Cardiac muscle cell (in vitro differentiated cells and primary cell): ENCODE measurements at places on chromosomes 3 and 15.
A peak's percentile ranks its signal among the peaks of the same experiment; 100 is the strongest.

- no peak for DNase-seq
Measured at GRCh38 chr3:122358703-122359032, 24.4 kb downstream of the MIX23 start.

- DNase-seq, result no peak
Measured at GRCh38 chr3:32349184-32349583, 42.5 kb upstream of the CMTM7 start.

- DNase-seq, result no peak
Measured at GRCh38 chr15:68774521-68775235, 46.0 kb downstream of the ANP32A start.

DNA sequence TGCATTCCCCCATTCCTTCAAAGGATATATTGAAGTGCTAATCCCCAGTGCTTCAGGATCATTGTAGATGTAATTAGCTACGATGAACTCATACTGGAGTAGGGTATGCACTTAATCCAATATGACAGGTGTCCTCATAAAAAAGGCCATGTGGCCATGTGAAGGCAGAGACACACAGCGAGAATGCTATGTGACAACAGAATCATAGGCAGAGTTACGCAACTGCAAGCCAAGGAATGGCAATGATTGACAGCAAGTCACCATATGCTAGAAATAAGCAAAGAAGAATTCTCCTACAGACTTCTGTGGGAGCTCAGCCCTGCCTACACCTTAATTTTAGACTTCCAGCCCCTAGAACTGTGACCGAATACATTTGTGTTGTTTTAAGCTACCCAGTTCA, 875.6 kb upstream of the ROBO1 start:
- DNase-seq, result no peak

DNA sequence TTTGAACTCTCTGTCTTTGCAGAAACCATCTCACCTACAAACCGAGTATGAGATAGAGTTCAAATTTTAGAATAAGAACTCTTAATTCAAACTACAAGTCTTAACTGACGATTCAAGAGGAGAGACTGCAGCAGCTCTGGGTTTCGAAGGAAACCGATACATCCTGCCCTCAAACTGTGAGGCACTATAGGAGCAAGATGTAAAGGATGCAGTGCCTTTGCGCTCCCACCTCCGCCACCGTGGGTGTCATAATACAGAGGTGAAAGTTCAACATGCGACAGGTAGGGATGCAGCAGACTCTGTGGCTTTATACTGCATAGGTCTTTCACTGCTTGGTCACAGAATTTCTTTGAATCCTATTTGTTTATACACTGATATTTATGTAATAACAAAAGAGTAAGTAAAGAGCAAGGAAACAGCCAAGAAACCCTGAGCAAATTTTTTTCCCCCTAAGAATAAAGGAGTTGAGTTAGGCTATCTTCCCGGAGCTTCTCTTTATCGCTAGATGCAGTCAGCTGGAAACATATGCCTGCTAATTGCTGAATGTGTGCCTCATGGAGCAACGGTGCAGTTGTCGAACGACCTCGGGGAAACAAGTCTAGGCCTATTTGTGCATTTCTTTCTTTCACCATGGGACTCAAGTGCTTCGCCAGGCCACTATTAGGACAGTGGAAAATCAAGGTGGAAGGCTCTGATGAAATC, 1097.6 kb upstream of the CFAP20DC start:
- DNase-seq, result no peak

- no peak for DNase-seq
Measured at GRCh38 chr3:31758322-31758965, 222.6 kb downstream of the OSBPL10 start.

DNA sequence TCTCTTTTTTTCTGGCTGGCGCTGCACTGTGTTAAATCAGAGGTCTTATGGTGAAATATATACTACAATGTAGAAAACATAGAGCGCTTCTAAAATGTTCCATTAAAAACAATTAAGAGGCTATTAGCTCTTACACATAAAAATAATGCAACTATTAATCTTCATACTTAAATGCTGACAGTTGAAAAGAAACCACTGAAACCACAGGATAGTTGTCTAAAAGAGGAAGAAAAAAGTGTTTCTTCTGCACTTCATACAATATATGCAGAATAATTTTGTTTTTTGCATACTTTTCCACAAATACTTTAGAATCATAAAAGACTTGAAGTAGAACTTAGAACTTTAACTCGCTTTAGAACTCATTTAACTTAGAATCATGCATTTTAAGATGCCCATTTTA, 170.5 kb downstream of the PYDC2 start:
- no peak for DNase-seq

DNA sequence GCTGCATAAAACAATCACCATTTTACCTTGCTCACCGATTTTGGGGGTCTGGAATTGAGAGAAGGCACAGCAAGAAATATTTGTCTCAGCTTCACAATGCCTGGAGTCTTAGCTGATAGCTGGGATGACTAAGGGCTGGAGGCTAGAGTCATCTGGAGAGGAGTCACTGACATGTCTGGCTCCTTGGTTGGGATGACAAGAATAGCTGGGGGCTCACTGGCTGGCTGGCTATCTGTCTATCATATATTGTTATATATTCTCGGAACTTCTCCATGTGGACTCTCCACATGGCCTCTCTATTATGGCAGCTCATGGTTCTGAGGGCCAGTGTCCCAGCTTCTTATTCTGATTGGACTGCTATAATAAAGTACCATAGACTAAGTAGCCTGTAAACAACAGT, 20.0 kb upstream of the TRIM71 start:
- no peak for DNase-seq

DNA sequence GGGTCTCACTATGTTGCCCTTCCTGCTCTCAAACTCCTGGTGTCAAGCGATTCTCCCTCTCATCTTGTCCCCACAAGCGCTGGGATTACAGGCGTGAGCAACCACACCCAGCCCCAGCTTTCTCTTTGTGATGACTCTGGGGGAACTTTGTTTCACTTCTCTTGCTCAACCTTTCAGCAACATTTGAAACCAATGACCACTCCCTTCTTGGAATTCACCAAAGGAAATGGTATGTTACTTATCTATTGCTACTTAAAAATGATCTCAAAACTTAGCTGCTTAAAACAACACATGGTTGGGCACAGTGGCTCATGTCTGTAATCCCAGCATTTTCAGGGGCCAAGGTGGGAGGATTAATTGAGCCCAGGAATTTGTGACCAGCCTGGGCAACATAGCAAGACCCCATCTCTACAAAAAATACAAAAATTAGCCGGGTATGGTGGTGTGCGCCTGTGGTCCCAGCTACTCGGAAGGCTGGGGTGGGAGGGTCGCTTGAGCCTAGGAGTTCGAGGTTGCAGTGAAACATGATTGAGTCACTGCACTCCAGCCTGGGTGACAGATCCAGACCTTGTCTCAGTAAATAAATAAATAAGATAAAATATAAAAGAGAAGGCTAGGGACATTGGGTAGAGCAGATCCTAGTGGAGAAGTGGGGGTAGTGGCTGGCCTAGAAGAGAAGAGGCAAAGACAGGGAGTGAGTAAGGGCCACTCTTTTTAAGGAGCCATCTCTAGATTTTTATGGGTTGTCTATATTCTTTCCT, 10.3 kb upstream of the COPG1 start:
- DNase-seq, result no peak

DNA sequence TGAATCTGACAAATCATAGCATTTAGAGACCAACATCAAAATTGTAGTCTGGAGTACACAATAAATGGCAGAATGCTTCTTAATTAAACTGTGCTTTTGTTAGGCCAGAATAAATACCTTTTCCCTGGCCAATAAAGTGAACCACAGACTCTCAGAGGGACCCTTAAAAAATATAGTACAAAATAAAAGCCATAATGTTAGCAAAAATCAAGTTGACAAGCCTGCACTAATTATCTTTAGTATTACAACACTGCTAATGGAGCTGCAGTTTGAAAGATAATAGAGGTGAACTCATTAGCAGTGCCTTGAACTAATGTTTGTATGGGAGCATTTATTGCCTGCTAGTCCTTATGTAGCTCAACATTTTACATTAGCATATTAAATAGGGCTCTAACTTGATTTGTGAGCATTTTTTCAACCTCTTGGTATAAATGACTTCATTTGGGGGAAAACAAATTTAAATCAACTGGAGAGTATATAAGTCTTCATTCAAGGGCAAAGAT, 801.3 kb downstream of the EPHA3 start:
- no peak for DNase-seq

DNA sequence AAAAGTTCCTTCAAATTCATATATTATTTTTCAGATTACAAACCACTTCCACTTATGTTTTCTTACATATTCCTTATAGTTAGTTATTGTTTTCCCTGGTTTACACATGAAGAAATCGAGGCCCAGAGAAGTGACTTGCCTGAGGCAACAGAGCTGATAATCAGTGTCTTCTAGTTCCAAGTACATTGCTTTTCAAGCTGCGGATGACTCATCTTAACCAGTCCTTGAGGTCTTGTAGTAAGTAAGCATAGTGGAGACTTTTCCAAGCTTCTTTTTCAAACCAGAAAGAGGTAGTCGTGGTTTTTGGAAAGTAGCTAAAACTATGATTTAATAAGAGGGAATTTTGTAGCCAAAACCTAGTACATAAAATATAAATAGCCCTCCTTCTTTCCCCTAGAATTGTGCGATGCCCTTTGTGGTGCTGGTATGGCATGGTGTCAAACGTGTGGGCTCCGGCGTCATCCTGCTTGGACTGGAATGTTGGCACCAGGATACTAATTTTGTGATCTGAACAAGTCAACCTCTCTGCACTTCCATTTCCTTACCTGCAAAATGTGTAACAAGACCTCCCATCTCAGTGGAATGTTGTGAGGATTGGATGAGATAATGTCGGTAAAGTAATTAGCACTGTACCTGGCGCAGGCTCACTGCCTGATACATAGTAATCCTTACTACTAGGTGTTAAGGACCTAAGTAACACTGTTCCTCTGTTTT, 19.0 kb upstream of the DLG1 start:
- DNase-seq, result no peak

GRCh38 chr3:186246941-186247340, 115.1 kb downstream of the DGKG start:
- DNase-seq, result no peak

DNA sequence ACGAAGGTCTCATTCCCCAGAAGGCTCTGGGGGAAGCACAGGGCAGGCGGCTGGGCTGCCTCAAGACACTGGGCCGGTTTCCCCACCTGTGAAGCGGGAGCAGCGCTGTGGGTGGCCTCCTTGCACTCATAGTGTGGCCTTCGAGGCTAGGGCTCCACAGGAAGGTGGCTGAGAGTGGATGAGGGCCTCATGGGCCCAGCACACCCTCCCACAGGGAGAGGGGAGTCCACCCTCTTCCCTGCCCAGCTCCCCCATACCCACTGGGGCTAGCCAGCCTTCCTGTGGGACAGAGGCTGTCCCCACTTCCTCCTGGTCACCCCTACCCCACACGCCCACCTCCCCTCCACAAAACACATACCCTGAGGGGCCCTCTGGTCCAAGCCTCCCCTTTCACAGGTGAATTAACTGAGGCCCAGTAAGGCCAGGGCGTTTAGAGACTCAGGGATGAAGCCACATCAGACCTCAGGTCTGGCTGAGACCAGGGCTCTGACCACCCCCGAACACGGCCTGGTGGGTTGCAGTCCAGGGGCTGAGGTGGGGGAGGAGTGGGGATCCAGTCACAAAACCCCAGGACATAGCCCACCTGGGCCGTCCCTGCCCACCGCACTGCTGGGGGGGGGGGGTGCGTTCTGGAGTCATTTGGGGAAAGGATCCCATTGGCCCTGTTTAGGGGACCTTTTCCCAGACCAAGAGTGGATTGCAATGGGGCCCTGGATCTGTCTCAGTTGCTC, 1.1 kb downstream of the ANPEP start:
- no peak for DNase-seq

- no peak for DNase-seq
Measured at GRCh38 chr3:171358181-171358880, 101.9 kb downstream of the TNIK start.

DNA sequence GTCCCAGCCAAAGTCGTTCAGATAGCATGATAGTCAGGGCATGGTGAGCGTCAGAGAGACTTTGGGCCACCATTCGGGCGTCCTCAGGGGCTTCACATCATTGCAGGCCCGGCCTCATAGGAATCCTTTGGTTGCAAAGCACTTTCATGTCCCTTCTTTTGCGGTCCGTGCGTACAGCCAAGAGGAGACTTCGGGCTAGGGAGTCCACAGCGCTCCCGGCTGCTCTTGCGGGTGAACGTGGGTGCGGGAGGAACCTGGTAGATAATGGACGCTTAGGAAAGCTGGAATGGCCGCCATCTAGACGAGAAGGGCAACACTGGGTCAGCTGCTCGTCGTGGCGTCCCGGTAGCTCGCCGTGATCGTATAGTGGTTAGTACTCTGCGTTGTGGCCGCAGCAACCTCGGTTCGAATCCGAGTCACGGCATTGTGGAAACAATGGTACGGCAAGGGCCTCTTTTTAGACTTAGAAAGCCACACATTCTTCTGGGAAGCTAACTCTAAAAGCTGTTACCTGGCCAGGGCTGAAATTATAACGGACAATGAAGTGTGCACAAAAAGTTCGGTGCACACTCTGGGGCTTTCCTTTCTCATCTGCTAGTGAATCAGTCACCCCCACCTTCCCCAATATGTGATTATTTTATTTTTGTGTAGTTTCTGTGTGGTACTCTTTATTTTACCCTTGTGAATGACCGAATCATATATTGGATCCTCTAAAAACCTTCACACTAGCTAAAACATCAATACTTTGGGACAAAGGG, 13.2 kb upstream of the SHF start:
- DNase-seq, result peak; percentile 73

DNA sequence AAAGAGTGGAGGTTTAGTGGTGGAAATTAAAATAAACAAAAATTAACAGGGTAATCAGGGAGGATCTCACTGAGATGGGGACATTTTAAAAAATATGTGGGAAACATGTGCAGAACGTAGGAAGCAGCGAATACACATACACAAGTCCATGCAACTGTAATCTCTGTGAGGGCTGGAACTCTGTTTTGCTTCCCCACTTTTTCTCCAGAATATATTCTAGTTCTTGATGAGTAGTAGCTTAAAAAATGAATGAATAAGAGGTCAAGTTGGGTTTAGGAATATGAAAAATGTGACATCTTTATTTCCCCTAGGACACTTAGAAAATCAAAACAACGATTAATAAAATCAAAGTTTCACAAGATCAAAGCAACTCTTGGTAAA, 312.2 kb upstream of the ZNF717 start:
- DNase-seq, result no peak

DNA sequence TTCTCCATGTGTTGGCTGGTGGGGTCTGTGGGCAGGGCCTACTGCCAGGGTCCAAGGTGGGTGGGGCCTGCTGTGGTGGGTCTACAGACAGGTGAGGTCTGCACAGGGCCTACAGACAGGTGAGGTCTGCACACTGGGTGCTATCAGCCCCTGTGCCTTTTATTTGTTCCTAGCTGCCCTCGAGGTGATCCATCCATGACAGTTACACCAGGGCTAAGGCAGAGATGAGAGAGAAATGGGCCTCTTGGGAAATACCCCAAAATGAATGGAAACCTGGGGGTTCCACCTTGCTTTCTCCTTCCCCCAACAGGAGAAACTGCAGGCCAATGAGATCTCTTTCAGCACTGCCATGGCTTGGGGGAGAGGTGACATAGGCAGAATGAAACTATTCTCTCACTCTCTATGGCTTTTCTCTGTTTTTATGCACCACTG, 36.4 kb downstream of the CFAP100 start:
- no peak for DNase-seq

- no peak for DNase-seq
Measured at GRCh38 chr3:129013491-129013891, 12.4 kb downstream of the EFCC1 start.

GRCh38 chr3:29168696-29169095, 112.2 kb upstream of the RBMS3 start:
- DNase-seq, result no peak
